Stimulated activated naive CD4-positive, alpha-beta T cell treated with Interleukin-2 at 50 U/mL for 16 hours (primary cell): ENCODE measurements at places on chromosomes 1 and 21.

- DNase-seq: no peak
Measured at GRCh38 chr1:54325284-54325683, 80.9 kb downstream of the SSBP3 start.

DNA sequence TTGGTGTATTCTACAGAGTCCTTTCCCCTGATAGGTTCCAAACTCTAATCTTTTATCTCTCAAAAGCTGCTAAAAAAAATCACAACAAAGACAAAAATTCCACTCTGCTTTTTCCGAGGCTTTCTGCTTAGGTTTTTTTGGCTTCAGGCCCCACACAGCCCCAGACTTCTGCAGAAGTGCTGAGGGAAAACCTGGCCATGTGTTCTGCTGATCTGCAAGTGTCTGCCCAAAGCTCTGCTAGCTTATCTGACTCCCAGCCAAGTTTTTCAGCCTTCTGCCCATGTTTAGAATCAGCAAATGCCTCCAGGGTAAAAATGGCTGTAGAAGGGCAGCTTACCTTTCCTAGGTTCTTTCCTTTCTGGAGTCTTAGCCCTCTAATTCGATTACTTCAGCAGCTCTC, 28.4 kb downstream of the DISP3 start:
- DNase-seq: no peak

- DNase-seq: no peak
Measured at GRCh38 chr1:234486858-234487840, 8.2 kb upstream of the TARBP1 start.

GRCh38 chr1:226110249-226111097, 48.0 kb downstream of the H3-3A start:
- DNase-seq: peak; percentile 45

- peak; percentile 51 for DNase-seq
Measured at GRCh38 chr1:6347641-6348487, 45.7 kb downstream of the ACOT7 start.

GRCh38 chr1:10059342-10059718, 26.6 kb downstream of the UBE4B start:
- no peak for DNase-seq

- DNase-seq: no peak
Measured at GRCh38 chr1:216119600-216119999, 303.6 kb downstream of the USH2A start.

DNA sequence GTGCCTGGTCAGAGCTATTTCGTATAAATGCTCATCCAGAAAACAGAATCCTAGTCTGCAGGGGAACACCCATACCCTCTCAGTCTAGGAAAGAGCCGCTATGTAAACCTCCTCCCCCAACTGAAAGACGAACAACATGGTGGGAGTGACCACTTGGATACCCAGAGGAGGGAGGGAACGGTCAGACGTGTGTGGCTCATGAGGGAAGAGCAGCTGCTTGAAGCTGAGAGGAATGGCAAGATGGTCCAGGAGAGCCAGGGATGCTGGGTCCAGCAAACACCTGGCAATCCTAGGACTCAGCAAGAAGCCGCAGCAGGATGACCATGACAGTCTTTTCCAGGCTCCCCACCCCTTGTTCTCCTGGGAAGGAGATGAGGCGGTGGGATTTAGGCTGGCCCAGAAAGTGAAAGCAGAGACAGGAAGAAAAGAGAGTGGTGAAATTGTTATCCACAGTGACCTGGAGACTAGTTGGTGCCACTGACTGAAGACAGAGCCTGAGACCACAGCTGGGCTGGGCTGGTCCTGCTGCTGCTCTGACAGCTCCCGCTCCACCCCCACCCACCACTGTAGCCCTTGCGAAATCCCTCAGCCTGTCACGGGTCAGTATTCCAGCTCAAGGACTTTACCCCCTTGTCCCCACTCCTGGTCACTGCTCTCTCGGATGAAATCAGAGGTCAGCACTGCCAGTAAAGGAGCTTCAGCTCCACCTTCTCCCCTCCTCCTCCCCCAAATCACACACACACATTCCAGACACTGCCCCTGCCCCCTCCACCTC, 3.6 kb downstream of the CERS2 start:
- DNase-seq: no peak

GRCh38 chr1:19640363-19641316, 3.5 kb upstream of the NBL1 start:
- no peak for DNase-seq

DNA sequence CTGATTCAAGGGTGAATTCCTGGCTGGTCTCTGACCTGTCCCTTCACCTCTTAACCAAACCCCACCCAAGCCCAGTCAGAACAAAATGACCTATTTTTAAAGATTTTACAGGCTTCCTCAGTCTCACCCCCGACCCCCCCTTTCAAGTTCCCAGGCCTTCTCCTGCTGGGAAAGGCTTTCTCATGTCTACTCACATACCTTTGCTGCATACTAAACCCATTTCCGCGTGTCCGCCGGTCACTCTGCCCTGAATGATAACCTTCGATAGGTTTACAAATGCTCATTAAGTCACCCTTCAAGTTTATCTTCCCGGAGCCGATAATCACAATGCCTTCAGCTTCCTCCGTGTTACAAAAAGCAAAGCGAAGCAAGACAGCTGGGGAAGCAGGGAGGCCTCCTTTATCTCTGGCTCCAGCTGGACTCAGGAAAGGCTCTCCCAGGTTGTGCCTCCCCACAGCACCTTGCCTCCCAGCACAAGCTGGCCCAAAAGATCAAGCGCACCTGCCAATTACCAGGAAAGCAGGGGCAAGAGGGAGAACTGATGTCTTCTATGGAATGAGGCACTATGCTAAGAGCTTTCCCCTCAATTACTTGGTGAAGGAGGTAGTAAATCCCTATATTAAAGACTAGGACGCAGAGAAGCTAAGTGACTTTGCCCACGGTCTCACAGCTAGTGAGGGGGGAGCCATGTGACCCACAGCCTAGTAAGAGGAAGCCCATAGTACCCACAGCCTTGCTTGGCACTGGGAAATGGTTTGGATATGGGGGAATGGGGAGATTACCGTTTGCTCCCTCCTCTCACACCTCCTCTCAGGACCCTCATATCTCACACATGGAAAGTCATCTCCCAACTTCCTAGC, 15.9 kb downstream of the SMIM12 start:
- DNase-seq: no peak

DNA sequence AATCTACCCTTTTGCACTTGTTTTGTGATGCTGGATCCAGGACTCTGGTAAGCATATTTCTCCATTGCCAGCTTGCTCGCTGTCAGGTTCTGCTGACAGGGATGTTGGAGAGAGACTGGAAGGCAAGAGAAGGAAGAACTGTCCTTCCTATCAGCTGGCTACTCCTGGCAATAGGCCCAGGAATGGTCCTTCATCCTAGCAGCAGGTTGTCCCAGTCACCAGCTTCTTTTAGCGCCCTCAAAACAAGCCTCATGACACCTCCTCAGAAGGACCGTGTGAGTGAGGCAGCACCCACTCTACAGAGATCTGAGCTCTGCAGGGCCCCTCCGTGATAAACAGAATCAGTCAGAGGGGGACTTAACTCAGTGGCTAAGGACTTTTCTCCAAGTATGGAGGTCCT, 33.1 kb upstream of the SLAMF9 start:
- no peak for DNase-seq

GRCh38 chr1:156941675-156942074, 21.2 kb downstream of the LRRC71 start:
- no peak for DNase-seq

DNA sequence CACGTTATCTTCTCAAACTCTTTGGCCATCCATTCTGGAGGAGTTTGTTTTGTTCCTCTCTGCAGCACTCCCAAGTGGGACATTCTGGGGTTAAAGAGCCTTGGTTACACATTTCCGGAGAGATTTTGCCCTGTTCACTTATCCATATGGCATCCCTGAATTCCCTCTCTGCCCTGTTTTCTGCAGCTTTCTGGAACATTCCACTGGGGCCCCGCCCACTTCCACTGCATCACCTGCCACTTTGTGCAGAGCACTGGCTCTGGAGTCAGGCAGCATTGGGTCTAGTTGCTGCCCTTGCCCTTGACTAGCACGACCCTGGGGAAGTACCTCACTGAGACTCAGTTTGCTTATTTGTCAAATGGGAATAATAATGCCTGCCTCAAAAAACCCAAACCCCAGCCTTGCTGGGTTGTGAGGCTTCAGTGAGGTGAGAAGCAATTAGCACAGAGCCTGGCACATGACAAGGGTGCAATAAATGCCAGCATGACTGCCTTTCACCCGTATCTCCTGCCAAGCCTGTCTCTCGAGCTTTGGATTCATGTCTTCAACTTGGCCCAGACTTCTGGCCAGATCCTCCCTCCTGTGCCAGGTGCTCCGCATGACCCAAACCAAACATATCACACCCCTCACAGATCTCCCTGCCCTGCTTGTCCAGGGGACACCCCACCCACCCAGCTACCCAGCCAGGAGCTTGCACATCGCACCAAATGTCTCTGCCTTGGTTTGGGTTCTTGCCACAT, 38.3 kb downstream of the IL6R start:
- no peak for DNase-seq

- no peak for DNase-seq
Measured at GRCh38 chr1:99850459-99851291, 514 bp downstream of the AGL start.
